ENCODE measurements at places on chromosomes 2 and 18. TPM values are rescaled to one million over a fixed set of nuclear protein-coding genes. Genes with fewer than 3 reads are reported as not detected.

DNA sequence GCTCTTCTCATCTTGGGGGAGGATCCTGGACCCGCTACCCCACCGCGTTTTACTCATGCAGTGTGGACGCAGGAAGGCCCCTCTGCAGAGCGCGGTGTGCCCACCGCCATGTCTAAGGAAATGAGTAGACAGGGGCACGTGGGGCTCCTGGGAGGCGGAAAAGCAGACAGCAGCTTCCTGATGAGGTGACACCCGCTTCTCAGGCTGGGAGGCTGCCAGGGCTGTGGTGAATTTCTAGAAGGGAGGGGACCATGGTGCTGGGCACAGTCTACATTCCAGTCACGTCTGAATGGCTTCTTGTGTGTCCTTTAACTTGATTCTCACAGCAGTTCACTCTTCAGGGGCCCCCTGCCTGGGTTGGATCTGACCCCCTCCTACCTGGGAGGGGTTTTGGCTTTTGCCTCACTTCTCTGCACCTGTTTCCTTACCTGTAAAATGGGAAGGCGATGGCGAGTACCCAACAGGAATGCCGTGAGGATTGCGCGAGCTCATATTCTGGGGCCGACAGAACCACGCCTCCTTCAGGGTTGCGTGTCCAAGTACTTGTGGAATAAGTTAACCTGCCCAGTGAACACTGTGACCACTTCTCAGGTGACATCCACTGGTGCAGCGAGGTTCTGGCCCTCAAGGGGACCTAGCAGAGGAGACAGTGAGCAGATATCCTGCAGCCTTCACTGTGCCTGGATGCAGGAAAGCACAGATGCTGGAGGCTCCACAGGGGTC lies 32.3 kb upstream of the MBP start:
- DNase-seq, result peak; percentile 16

DNA sequence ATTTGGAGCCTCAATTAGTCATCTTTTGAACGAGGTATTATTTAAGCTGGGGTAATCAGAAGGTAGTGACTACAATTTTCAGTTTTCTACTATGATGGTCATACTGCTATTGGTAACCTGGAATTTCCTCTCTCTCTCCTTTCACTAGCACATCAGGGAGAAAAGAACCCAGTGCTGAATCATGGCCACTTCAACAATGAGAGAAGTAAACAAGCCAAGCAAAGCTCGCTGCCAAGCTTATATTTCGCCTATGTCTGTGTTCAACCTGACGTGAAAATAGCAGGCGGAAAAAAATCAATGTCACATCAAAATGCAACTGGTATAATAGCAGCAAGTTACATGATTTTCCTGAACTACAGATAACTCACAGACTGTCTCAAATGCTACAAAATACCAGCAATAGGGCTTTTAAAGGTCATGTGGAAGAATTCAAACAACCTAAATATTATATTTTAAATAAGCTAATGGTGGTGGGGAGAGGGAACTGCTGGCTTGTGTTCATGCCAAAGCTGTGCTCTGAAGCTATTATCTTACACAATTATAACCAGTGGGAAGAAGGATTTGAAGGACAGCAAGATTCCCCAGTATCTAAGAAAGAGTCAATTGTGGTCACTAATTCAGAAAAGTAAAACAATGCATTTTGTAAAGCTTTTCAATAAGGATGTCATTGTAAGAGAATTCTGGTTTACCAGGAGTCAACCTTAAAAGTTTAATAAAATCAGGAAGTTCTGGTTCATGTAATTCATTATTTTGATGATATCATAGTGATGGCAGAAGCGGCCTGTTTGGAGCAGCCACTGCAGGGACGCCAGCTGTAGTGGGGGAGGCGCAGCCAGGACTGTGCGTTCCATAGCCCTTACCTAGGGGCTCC lies 38.0 kb downstream of the RNF152 start:
- peak; percentile 35 for DNase-seq

DNA sequence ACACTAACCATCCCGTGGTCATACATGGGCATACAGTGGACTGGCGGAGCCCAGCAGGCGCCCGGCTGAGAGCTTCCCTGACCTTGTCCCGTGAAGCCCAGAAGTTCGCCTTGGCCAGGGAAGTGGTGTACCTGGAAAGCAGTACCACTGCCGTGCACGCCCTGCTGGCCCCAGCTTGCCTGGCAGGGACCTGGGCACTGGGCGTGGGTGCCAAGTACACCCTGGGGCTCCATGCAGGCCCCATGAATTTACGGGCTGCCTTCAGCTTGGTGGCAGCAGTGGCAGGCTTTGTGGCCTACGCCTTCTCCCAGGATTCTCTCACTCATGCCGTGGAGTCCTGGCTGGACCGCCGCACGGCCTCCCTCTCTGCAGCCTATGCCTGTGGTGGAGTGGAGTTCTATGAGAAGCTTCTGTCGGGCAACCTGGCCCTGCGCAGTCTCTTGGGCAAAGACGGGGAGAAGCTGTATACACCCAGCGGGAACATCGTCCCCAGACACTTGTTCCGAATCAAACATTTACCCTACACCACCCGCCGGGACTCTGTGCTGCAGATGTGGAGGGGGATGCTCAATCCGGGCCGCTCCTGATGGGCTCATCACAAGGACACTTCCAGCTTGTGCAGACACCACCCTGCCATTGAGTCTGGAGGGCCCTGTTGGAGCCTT lies 2.3 kb downstream of the TMEM177 start:
- DNase-seq, result no peak

GRCh38 chr2:77086478-77086877 lies 435.7 kb downstream of the LRRTM4 start:
- DNase-seq, result no peak

DNA sequence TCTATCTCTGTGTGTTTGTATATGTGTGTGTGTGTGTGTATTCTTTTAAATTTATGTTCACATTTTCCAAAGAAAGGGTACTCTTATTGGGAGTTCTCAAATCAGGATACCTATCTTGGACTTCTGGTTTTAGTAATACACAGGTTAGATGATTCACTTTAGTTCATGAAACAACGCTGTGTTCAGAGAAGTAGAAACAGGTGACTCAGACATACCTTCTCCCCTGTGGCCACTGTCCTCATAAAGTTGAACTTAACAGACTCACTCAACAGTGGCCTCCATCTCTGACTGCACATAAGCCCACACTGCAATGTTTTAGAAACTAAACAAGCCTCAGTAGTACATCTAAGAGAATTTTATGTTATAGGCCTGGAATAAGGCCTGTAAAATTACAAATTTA lies 566.6 kb upstream of the VRK2 start:
- DNase-seq, result peak; percentile 58

DNA sequence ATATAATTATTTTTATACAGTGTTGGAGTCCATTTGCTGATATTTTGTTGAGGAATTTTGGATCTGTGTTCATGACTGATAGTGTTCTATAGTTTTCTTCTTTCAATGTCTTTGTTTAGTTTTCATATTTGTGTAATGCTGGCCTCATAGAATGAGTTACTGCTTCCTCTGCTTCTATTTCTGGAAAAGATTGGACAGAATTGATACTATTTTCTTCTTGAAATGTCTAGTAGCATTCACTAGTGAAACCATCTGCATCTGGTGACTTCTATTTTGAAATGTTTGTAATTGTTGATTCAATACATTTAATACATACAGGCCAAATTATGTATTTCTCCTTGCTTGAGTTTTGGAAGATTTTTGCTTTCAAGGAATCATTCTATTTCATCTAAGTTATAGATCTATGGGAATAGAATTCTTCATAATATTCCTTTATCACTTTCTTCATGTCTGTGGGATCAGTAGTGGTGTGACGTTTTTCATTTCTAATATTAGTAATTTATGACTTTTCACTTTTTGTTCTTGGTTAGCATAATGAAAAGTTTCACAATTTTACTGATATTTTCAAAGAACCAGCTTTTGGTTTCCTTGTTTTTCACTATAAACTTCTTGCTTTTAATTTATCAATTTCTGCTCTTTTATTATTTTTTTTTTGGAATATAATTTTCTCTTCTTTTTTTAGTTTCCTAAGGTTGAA lies 509.9 kb upstream of the VRK2 start:
- DNase-seq, result no peak

The LRRTM4 gene
- total RNA-seq, result not detected
